ENCODE measurements at places on chromosomes 1 and 21.

- DNase-seq = no peak
Measured at GRCh38 chr1:54477153-54477561, 70.9 kb upstream of the ACOT11 start.

GRCh38 chr21:25428537-25428936 lies 178.7 kb downstream of the MRPL39 start:
- no peak for DNase-seq

- DNase-seq = no peak
Measured at GRCh38 chr21:32909393-32909792, 116.3 kb upstream of the OLIG2 start.

- DNase-seq = no peak
Measured at GRCh38 chr1:37892151-37893047, 33.0 kb upstream of the MTF1 start.

DNA sequence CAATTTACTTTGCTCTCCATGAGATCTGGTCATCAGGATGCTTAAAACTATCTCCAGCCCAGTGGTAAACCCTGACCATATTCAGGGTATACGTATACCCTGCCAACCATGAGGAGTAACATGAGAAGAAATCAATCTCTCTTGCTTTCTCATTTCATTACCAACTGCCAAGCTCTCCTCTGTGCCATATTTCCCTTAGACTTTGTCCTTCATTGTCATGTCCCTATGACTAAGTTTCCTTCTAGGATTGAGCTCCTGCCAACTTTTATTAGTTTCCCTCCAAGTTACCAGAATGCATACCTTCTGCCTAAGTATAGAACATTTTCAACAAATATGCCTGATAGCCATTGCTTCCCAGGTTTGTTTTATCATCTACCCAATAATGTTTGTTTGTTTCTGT lies 1113.9 kb upstream of the B3GALT2 start:
- no peak for DNase-seq

- no peak for DNase-seq
Measured at GRCh38 chr1:10267319-10267718, 56.9 kb downstream of the KIF1B start.

DNA sequence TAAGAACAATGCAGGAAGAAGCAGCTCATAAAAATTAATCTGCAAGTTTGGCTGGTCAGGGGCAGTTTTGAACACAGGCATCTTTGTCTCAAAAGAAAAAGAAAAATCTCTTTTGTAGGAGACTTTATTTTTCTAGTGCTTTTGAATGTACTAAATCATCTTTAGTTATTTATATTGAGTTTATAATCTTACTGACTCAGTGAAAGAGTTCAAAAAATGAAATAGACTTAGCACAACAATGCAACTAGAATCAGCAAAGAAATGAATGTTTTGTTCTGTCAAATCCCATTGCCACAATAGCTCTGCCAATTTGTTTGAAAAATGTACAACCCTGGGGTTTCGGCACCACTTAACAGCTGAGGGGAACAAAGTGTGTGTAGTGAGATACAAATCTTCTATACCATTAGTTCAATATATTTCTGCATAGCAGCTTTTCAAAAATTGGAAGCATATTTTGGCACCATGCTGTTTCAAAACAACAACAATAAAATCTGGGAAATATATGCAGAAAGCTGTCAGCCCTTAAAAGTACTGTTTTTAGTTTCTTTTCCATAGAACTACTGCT lies 1969.1 kb downstream of the MRPL39 start:
- DNase-seq = no peak

GRCh38 chr1:96384611-96385010 lies 337.0 kb upstream of the PTBP2 start:
- DNase-seq = no peak

DNA sequence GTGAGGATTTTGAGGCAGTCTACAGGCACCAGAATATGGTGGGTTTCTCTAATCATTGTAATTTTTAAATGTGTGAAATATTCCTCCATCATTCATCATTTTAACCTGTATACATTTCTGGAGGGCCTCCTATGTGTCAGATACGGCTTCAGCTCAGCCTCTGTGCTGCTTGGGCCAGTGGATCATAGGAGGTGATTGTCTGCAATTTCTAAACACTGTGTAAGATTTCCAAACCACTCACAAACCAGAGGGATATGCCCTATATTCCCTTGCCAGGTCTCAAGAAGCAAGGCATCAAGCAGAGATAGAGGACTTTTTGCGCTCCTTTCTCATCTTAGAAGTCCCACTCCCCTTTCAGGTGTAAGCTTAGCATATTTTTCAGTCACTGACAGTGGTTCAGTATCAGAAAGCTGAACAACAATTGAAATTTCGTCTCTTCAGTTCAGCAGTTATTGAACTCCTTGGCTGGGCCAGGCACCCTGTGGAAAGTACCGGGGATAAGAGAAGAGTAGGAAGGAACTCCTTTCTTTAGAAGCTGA lies 190.9 kb downstream of the NFIA start:
- DNase-seq = no peak

DNA sequence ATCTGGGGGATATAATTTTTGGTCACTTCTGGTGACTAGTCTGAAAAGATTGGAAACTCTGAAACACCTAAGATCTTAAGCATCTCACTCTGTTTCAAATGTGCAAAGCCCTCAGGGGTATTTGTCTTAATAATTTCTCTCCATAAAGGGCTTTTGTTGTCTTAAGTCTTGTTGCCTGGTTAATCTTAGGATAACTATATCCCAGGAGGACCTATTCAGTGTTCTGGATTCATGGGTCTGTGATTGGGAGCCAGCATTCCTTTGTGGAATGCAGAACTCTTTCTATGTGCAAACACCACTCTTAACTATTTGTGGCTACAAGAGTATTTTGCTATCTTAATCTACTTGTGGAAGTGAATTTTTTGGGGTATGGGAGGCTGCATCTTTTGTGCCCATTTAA lies 1573.0 kb upstream of the PRMT6 start:
- no peak for DNase-seq

DNA sequence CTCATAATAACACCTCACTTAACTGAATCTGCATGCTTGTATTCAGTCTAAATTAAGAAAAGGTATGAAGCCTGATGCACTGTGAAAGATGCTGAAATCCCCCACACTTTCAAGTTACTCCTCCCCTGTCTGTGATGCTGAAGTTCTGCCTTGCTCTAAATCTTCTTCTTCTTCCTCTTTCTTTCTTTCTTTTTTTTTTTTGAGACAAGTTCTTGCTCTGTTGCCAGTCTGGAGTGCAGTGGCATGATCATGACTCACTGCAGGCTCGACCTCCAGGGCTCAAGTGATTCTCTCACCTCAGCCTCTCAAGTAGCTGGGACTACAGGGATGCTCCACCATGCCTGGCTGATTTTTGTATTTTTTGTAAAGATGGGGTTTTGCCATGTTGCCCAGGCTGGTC lies 231.0 kb upstream of the B3GALT2 start:
- DNase-seq = no peak

GRCh38 chr1:230390371-230390770 lies 35.8 kb downstream of the PGBD5 start:
- no peak for DNase-seq

- DNase-seq = no peak
Measured at GRCh38 chr1:89529196-89529595, 4.6 kb downstream of the LRRC8B start.

DNA sequence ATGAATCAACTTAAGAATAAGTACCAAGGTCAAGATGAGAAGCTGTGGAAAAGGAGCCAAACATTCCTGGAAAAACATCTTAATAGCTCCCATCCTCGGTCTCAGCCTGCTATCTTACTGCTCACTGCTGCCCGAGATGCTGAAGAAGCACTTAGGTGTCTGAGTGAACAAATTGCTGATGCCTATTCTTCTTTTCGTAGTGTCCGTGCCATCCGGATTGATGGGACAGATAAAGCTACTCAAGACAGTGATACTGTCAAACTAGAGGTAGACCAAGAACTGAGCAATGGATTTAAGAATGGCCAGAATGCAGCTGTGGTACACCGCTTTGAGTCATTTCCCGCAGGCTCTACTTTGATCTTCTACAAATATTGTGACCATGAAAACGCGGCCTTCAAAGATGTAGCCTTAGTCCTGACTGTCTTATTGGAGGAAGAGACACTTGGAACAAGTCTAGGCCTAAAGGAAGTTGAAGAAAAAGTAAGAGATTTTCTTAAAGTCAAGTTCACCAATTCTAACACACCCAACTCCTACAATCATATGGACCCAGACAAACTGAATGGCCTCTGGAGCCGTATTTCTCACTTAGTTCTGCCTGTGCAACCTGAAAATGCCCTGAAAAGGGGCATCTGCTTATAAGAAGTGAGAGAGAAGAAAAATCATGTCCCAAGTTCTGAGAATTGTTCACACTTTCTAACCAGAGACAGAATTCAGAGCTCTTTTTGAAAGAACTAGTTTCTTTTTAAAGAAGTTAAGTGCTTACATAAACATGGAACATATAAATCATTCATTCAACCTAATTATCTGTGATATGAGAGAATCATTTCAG lies 35.7 kb downstream of the TOR1AIP1 start:
- no peak for DNase-seq

- DNase-seq = no peak
Measured at GRCh38 chr1:30636621-30637020, 86.8 kb downstream of the MATN1 start.

DNA sequence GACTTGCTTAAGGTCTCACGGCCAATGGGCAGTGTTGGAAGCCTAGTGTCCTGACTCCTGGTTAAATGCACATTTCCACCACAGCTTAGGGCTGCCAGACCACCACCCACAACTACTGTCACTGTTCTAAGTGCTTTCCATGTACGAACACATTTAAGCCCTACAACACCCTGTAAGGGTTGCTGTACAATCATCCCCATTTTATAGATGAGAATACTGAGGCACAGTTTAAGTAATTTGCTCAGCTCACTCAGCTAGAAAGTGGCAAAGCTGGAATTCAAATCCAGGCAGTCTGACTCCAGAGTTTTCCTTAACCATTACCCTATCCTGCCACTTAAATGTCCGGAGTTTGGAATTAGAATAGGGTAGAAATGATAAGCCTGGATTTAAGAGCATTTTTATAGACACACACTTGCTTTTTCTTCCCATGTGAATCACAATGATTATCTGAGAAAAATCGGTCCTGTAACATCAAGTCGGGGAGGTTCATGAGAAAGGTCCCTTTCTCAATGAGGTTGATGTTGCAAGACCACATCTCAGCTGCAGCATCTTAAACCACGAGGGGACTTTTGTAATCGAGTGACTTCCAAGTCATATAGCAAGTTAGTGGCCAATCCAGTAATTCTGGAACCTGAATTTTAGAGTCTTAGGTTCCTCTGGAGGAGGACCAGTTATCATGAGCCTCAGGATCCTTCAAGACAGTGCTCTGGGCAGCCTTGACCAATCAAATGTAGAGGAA lies 8.6 kb downstream of the E2F2 start:
- DNase-seq = no peak

- no peak for DNase-seq
Measured at GRCh38 chr21:26238646-26239045, 68.1 kb upstream of the APP start.

- DNase-seq = no peak
Measured at GRCh38 chr1:224629965-224630364, 13.8 kb downstream of the CNIH3 start.

Data from bone marrow (tissue), 2 donors.